ENCODE measurements at places on chromosomes 4 and X. TPM values are rescaled to one million over a fixed set of nuclear protein-coding genes. Genes with fewer than 3 reads are reported as not detected.

Gene TMEM165
- 183 TPM for total RNA-seq

Gene UGT2B7
- total RNA-seq: not detected

Gene ENPEP
- total RNA-seq: 4.8 TPM

Gene UGT2B11
- total RNA-seq: not detected

Gene ZNF157
- 0.72 TPM for total RNA-seq

Gene AIFM1
- total RNA-seq: 12.7 TPM

Gene UFSP2
- total RNA-seq: 29.5 TPM

Gene NDNF
- total RNA-seq: 3.5 TPM

Gene ARMCX1
- total RNA-seq: 32.9 TPM

Gene MAGEA4
- total RNA-seq: not detected

Gene MAGEA11
- total RNA-seq: not detected

Gene FAM241A
- 8.9 TPM for total RNA-seq

Gene TCEAL2
- 21.4 TPM for total RNA-seq

Gene GNRHR
- total RNA-seq: not detected

Gene TEC
- total RNA-seq: 9.3 TPM

Gene GRPR
- total RNA-seq: 0.45 TPM

Gene PHOX2B
- not detected for total RNA-seq

Gene PRICKLE3
- total RNA-seq: 11.9 TPM

Gene ESX1
- not detected for total RNA-seq

Gene MAB21L2
- total RNA-seq: 0.16 TPM

Gene LAMTOR3
- 31.5 TPM for total RNA-seq

Gene CD99
- 399 TPM for total RNA-seq

Gene GAGE2A
- total RNA-seq: not detected

Gene AFF1
- total RNA-seq: 99.6 TPM

Gene NPNT
- total RNA-seq: 145 TPM

Gene STIM2
- 31.2 TPM for total RNA-seq

Gene CLIC2
- 17.0 TPM for total RNA-seq

Gene PCYT1B
- 1.3 TPM for total RNA-seq

Gene PASD1
- not detected for total RNA-seq

Gene BEND2
- not detected for total RNA-seq

Gene MAGEB1
- not detected for total RNA-seq

Gene ZNF275
- 10.0 TPM for total RNA-seq

Gene ING2
- total RNA-seq: 10.0 TPM

Gene GATA1
- total RNA-seq: not detected

Gene TBC1D25
- 16.7 TPM for total RNA-seq

Gene ZRSR2
- total RNA-seq: 18.9 TPM

Gene TTC29
- total RNA-seq: not detected

Gene NDUFC1
- total RNA-seq: 38.8 TPM

Gene PLAC1
- total RNA-seq: not detected

Gene RAI2
- total RNA-seq: 32.2 TPM

Gene HSD17B10
- 64.2 TPM for total RNA-seq
